ENCODE measurements at places on chromosomes 6 and 20.

- no peak for DNase-seq
These were observed 572 bp downstream of the DSE start for GRCh38 chr6:116371120-116371917.

DNA sequence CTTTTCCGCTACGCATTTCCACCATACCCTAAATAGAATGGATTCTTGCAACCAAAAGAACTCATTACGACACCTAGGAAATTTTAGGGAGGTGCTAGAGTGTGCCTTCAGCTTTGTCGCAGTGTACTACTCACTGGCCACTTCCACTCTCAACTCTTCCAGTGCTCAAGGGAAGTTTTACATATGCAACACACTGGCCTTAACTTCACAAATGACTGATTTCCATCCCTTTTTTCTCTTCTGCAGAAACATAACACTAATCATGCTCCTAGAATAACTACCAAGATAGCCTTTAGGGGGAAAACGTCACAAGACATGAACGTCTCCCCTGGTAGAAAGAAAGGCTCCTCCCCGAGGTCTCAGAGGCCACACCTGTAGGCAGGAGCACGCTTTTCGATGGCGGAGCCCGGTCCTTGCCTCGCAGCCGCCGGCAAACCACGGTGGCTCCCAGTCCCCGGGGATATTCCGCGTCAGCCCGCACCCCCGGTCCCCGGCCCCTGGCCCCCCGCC, 584 bp downstream of the LYRM4 start:
- DNase-seq: peak; percentile 74

DNA sequence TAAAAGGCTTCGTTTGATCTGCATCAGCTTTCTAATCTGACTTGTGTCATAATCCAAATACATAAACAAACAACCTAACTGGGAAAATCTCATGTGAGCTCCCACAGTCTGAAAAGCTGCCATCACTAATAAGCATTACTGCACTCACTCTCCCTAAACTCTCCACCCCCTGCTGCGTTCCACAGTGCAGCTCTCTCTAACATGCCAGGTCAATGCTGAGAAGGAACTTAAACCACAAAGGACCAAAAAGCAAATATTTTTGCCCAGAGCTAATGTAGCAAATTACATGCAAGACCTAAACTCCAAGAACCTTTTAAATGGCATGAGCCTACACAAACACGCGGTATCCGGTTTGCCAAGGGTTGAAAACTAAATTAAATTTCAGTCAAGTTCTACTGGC, 542.3 kb upstream of the JARID2 start:
- no peak for DNase-seq

DNA sequence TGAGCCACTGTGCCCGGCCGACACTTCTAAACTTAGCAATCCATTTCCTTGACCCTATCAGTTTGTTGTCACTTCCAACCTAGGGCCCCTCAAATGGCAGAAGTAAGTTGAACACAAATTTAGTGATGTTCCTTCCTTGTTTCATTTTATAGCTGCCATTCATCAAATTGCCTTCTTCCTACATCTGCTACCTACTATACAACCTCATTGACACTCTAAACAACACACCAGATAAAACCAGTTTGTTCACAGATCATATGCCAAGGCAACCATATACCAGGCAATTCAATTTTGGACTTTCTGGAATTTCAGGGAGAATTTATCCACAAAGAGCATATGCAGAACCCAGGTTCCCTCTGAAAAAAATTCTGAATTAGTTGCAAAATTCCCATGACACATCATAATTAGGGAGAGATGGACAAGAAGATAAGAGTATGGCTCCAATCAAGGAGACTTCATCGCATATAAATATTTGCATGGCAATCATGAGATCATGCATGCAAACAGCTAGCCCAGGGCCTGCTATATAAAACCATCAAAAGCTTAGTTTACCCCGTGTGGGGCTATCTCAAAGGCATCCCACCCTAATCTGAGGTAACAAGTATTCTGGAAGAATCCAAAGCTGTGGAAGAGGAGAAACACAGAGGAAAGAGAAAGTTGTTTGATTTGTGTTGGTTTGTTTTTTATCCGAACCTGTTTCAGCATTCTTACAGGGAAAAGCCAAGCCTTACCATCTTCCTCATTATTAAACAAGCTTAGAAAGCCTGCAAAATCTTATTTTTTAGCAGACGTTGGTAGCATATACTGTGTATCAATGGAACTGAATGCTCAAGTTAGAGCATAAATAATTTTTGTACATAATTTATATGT, 132.8 kb upstream of the TNFAIP3 start:
- no peak for DNase-seq

GRCh38 chr6:107670792-107671199, 153.3 kb downstream of the SCML4 start:
- no peak for DNase-seq

DNA sequence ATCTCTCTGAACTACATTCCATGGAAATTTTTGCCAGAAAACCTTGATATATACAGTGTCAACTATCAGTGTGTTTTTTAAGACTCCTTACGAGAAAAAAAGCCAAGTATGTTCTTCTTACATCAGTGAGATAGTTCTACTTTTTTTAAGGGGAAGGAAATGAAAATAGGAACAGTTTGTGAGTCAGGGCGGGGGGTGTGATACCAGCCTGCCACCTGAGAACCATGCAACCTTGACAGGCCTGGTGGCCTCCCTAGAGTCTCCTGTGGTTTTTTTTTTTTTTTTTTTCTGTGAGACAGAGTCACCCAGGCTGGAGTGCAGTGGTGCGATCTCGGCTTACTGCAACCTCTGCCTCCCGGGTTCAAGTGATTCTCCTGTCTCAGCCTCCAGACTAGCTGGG, 96.3 kb upstream of the GCM1 start:
- DNase-seq: no peak

DNA sequence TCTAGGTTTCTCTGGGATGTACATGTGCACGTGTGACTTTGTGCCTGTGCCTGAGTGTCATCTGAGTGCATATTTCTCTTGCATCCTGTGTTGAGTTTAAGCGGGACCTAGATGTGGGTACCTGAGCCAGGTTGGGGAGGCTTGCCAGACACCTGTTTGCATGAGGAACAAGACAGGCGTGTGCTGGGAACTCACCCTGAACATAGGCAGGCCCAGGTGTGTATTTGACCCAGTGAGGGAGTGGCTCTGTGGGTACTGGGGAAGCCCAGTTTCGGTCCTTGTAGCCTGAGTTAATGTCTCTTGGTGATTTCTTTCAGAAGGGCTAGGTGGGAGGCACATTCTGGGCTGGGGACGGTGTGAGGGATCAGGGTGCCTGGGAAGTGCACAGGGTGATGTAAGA, 98.6 kb downstream of the TMEM170B start:
- no peak for DNase-seq

DNA sequence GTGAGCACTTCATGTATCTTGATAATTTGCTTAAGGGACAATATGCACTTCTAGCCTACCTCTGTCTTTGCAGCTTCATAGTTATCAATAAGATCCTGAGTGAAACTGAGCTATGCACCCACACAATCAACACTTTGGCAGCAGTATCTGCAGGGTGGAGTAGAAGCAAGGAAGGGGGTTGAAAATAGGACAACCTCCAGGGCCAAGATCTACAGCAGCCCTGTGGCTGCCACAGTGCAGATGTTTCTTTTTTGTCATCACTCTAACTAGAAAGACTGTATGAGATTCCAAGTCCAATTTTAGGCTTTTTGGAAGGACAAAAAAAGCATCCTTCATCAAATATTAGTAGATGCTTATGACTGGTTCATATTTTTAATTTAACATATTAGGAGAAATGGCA, 336.1 kb upstream of the CITED2 start:
- no peak for DNase-seq
